ENCODE measurements at places on chromosomes 6 and 20.

DNA sequence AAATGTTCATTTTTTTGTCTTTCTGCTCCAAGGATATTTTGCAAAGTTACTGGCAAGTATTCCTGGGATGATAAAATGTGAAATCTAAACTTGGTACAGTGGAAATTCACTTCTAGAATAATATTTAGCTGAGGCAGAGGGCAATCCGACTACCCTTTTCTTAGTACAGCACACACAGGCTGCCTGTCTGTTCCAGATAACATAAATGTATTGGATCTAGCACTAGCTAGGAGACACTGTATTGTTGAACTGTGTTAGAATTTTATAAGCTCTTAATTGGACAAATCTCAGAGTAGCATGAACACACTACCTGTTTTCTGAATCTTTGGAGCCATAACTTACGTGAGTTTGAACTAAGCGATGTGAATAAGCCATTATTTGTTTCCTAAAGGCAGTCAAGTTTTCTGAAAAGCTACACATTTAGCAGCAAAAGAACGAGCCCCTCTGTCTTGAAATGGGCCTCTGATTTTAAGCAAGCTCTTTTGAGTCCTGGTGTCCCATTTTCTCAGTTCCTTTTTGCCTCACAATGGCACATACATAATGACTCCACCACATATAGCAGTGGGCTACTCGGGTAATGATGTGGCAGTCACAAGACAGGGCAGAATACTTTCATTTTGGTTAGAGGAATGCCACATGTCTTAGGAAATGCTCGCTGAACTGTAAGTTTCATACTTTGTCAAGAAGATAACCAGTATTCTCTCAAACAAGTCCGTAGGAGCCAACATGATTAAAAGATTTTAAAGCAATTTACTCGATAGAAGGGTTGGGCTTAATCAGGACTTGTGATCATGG, 116.5 kb upstream of the ESR1 start:
- no peak for DNase-seq

GRCh38 chr20:51610111-51610510, 67.6 kb upstream of the NFATC2 start:
- no peak for DNase-seq

- no peak for DNase-seq
Observed at GRCh38 chr6:5481033-5481432, 219.7 kb downstream of the FARS2 start.

DNA sequence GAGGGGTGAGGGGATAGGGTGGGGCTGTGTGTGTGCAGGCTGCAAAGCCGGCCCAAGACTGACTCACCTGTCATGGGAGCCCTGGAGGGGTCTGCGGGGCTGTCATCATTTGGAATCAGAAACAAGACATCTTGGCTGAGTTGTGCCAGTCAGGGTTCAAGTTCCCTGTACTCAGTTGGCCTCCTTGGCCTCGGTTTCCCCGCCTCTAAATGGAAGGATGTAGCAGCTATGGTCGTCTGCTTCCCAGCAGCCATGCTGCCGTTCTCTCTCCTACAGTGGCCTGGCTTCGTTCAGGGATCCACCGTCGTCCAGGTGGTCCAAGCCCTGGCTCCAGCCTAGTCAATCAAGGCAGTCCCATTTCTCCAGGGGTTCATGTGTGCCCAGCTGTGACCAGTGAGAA, 83.6 kb upstream of the PMEPA1 start:
- DNase-seq, result no peak

- no peak for DNase-seq
Observed at GRCh38 chr20:37796121-37796520, 102.3 kb downstream of the CTNNBL1 start.

- DNase-seq, result no peak
Observed at GRCh38 chr6:145813285-145814034, 1.1 kb downstream of the FBXO30 start.

GRCh38 chr6:151413372-151414145, 22.2 kb upstream of the ZBTB2 start:
- DNase-seq, result peak; percentile 31

DNA sequence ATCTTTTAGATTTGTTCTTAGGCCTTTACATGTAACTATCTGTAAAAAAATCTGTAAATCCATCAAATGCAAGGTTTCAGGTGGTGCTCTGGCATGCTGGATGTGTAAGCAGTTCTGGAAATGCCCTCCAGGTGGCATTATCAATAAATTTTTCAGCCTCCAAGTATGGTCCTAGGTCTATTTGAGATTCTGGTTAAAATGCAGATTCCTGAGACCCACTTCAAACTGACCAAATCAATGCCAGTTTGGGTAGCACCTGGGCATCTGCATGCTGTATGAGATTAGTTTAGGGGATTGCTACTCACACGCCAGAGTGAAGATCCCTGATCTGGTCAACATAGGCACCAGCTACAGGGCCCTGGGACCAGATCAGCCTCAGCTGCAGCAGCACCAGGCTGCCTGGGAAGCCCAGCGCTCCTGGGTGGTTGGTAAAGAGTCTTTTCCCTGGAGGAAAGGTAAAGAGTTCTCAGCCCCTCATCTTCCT, 507.3 kb upstream of the CITED2 start:
- no peak for DNase-seq

DNA sequence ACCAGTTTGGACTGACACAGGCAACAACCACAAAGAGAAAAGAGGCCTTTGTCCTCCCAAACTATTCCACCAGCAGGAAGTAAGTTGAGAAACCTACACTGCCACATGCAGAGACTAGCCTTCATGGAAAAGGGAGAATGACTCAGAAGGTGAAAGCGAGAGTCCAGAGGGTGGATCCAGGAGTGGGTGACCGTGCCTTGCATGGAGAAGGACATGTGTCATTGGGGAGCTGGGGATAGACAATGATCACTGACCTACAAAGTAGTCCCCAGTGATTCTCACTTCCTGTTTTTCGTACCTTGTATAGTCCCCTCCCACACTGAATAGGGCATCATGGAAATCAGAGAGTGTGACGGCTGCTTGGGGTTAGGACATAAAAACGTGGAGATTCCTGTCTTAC, 91.9 kb downstream of the MYLK4 start:
- DNase-seq, result no peak

- DNase-seq, result no peak
Observed at GRCh38 chr6:97440590-97441176, 157.7 kb upstream of the MMS22L start.

GRCh38 chr6:24905483-24905882, 30.3 kb downstream of the RIPOR2 start:
- no peak for DNase-seq

- DNase-seq, result no peak
Observed at GRCh38 chr6:8905757-8906156, 470.4 kb upstream of the SLC35B3 start.

DNA sequence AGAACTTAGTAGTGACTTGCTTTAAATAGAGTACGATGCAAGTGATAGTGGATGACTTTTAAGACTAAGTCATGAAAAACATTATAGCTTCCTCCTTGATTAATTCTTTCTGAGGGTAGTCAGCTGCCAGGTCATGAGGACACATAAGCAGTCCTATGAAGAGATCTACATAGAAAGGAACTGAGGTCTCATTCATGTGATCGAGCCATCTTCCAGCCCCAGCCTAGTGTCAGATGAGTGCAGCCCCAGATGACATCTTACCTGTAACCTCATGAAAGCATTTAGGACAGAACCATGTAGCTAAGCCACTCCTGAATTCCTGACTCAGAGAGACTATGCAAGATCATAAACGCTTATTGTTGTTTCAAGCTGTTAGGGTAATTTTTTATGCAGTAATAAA, 67.7 kb downstream of the AK9 start:
- DNase-seq, result no peak

DNA sequence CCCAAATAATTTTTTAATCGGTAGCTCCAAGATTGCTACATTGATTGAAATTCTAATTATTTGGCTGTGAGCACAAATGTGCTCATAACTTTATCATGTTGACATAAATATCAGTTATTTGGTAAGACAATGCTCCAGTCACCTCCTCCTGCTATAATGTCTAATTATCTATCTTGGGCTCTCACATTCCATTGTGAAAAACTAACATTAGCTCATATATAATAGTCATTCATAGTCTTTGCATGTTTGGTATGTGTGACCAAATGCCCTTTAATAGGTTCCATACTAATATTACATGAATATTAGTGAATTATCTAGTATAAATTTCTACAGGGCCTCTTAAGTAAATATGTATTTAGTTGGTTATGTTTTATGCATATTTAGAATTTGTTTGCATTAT, 185.6 kb upstream of the MCHR2 start:
- DNase-seq, result no peak

GRCh38 chr6:1744543-1744942, 134.8 kb downstream of the FOXC1 start:
- DNase-seq, result no peak

DNA sequence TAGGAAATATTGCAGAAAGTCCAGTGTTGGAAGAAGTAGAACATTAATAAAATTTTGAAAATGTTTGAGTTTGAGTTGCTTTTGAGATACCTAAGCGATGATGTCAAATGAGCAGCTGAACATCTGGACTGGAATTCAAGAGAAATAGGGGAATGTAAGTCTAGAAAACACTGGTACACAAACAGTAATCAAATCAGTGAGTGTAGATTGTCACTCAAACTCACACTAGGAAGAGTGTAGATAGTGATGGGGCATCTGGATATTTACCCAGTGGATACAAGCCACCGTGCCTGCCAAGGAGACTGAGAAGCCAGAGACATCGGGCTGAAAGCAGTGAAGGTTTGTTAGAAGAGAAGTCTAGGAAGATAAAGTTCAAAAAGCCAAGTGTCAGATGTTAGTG, 2.2 kb downstream of the HMGCLL1 start:
- no peak for DNase-seq
